ENCODE measurements at places on chromosomes 2 and 18. TPM values are rescaled to one million over a fixed set of nuclear protein-coding genes. Genes with fewer than 3 reads are reported as not detected.

The FAM124B gene
- 1.9 TPM for total RNA-seq

The RAD51AP2 gene
- total RNA-seq: 0.11 TPM

The FBXO36 gene
- 0.62 TPM for total RNA-seq

The UGT1A10 gene
- not detected for total RNA-seq

The TCF23 gene
- total RNA-seq: 0.16 TPM

The TMEM37 gene
- 4.5 TPM for total RNA-seq

The SERPINB7 gene
- total RNA-seq: not detected

The DOCK10 gene
- total RNA-seq: 2.3 TPM
